ENCODE measurements at places on chromosomes 6 and 20.

GRCh38 chr6:72552938-72553337 is 68.9 kb upstream of the KCNQ5 start:
- no peak for DNase-seq

DNA sequence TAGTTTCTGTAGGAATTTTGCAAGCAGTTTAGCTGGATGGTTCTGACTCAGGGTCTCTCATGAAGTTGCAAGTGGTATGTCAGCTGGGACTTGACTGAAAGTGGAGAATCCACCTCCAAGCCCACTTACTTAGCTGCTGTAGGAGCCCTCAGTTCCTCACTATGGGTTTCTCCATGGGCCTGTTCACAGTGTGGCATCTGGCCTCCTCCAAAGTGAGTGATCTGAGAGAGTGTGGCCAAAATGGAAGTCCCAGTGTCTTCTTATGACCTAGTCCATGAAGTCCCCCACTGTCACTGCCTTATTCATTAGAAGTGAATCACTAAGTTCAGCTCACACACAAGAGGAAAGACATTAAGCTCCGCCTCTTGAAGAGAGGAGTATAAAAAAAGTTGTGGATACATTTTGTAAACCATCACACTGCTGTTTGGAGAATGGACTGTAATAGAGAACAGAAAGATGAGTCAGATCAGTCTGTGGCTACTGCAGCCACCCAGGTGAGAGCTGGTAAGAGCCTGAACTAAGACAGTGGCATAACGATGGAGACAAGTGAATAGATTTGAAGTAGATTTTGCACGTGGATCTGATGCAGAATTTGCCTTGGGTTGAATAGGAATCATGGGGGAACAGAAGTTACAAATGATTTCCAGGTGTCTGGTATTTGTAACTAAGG is 4.9 kb upstream of the NELFCD start:
- no peak for DNase-seq

- no peak for DNase-seq
These were observed 49.7 kb upstream of the SNX9 start for GRCh38 chr6:157773248-157773773.

GRCh38 chr6:25286891-25287290 is 7.7 kb downstream of the CARMIL1 start:
- DNase-seq = no peak

GRCh38 chr6:48535582-48536009 is 424.6 kb upstream of the PTCHD4 start:
- DNase-seq = no peak

DNA sequence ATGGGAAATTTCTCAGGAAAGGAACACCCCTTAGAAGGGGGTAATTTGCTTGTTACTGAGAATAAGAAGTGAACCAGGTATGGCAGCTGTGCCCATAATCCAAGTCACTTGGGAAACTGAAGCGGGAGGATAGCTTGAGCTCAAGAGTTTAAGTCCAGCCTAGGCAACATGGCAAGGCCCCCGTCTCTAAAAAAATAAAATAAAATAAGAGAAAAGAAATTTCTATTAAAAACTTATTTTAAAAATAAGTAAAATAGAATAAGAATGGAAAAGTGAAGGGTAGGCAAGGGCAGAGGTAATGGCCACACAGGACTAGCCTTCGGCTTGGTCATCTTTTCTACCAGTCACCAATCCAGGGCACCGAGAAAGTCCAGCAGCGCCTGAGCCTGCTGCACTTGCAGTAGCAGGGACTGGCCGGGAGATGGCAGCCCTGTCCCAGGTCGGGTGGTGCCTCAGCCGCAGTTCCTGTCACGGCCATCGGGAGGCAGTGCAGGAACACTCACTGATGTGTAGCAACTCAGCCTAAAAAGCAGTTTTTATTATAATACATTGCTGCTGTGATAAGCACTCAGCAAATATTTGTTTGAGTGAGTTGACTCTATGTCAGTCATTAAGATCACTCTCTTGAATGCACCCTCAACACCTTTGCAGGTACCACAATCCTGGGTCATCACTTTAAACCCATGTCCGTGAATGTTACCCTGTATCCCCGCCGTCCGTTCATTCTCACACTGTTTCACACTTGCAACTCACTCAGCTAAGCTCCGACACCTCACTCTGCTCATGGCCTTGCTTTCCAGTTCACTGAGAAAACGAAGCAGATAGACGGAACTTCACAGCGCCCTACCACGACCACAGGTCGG is 23.2 kb upstream of the GCM1 start:
- DNase-seq = peak; percentile 78

DNA sequence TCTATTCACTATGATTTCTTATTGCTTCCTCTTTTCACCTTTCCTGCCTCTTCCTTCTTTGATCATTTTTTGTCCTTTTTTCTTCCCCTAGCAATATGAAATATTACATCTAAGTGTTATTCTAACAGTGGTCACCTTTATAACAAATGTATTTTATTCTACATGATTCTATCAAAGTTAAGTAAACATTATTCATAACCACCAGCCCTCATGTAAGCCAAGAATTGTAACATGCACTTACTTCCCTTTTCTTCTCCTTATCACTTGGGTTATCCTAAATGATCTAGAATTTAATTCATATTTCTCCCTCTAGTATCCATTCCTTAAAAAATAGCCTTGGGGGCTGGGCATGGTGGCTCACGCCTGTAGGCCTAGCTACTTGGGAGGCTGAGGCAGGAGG is 88.3 kb upstream of the SLC22A23 start:
- no peak for DNase-seq

GRCh38 chr6:153862927-153863326 is 176.1 kb upstream of the OPRM1 start:
- no peak for DNase-seq

DNA sequence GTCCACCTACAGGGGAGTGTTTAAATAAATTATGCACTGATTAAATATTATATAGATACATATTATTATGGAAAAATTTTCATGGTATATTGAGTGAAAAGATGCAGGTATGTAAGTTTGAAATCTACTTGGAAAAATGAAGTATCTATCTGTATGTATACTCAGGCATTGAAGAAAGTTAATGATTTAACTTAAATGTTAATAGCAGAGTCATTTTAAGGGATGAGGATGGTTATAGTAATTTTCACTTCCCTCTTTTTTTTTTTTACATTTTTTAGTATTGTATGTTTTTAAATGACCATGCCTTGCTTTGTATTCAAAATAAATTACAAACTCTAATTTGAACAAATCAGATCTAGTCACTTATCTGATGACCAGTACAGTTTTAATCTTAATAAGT is 43.2 kb upstream of the NOTCH4 start:
- no peak for DNase-seq

DNA sequence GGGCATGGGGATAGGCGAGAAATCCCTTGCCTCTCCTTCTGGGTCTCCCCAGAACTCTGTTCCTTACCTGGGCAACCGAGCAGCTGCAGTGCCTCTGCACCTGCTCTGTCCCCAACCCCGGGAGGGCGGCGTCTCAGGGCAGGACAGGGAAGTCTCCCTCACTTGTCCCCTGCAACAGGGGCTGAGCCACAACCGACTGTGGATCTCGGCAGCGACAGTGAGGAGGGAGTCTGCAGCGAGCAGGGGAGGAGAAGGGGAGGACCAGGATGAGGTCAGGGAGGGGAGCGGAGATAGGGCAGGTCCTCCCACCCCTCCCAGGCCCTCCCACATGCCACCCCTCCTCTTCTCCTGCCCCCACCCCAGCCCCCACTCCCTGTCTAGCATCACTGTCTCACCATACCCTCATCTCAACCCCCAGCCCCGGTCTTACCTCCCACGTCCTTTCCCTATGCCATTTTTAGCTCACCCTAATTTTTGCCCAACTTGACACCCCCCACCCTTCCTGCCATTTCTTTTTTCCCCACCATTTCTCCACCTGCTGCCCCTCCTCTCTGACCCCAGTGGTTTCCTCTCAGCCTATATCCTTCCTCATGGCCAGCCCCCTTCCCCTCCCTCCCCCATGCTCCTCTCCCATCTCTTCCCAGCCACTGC is at the start of gene TNXB:
TSS of gene TNXB (minus strand) at position 225 of the 651 bp plus-strand sequence. CDS start 11,140 bp downstream, outside the sequence.
- DNase-seq = no peak

- no peak for DNase-seq
These were observed 80.3 kb upstream of the CNKSR3 start for GRCh38 chr6:154590756-154591155.

GRCh38 chr6:1382331-1382882 is 7.0 kb upstream of the FOXF2 start:
- no peak for DNase-seq

GRCh38 chr20:26209171-26209941 is 512.7 kb upstream of the ZNF337 start:
- no peak for DNase-seq

DNA sequence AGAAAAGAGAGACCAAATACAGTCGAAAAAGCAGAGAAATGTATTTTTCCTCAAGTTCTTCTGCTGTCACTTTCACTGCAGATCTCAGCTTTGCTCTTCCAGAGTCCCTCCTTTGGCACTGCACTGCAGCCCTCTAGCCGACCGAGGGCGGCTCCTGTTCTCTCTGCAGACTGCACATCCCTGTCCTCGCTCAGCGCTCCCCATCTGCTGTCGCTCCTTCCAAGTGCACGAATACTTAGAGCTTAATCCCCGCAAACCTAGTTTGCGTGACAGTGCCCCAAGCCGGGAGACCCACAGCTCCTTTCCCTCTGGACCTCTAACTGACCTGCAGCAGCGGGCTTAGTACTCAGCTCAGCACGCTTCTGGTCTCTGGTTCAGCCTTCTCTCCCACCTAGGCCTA is 15.2 kb downstream of the RPP21 start:
- DNase-seq = no peak

DNA sequence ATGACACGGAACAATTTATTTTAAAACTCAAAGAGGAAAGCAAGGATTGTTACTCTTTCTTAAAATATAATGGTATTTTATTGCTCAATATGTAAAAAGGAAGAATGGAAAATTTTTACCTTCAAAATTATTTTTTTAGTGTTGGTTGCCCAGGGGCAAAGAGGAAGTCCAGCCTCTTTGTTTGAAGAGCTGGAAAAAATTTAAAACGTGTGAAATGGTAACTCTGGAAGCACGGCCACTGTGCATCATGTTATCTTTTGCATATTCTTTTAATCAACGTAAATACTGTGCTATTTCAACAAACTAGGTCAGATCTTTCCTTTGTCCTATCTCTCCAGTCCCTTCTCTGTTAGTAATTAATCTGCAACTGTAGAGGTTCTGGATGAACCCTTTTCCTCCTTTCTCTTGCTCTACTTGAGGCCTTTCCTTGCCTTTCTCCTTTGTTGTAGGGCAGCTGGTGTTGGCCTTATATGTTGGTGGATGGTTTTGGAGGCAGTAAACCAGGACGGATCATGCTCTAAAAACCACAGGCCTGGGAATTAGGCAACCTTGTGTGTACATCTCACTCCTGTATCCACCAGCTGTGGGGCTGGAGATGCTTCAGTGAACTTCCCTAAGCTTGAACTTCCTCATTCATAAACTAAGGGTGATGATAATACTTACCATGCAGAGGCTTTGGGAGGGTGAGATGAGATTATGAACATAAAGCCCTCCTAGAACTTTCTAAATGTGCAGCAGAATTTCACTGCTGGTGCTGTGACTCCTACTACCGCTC is 143.3 kb downstream of the PRL start:
- no peak for DNase-seq

DNA sequence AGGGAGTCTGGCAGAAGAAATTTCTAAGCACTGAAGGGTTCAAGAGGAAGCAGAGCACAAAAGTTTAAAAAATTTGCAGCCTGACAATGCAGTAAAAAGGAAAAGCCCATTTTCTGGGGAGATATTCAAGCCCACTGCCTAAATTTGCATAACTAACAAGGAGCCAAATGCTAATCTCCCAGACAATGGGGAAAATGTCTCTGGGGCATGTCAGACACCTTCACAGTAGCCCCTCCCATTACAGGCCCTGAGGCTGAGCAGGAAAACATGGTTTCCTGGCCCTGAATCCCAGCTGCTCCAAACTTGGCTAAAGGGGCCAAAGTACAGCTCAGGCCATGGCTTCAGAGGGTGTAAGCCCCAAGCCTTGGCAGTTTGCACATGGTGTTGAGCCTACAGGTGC is 908.5 kb upstream of the MANEA start:
- DNase-seq = no peak

- DNase-seq = no peak
These were observed 44.6 kb upstream of the AGPAT4 start for GRCh38 chr6:161318456-161318855.

DNA sequence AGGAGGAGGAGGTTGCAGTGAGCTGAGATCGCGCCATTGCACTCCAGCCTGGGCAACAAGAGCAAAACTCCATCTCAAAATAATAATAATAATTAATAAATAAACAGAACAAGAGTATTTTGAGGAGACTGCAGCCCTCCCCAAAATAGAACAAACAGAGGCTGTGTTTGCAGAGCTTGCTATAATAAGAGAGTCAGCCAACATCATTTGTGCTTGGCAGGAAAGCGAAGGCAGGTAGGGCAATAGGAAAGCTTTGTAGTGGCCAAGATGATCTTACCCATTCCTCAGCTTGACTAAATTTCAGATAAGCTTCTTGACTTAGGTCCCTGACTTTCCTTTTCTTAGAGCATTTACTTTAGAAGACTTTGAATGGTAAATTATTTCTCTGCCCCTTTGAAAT is 6.7 kb downstream of the C6orf141 start:
- no peak for DNase-seq

DNA sequence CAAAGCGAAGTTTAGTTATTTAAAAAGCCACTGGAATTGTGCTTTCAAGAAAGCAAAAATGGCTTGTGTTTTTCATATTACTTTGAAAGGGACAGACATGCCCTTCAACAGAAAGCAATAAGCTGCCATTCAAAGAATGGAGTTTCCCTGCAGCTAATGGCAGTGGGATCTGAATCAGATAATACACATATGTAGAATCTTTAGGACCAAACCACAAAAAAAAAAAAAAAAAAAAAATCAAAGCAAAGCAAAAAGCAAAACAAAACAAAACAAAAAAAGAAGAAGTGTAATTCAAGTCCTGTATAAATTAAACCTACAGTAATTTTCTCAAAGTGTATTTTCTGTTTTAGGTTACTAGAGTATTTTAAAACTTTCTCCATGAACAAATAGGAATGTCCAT is 63.6 kb upstream of the ZNF217 start:
- DNase-seq = no peak

GRCh38 chr6:5524110-5524509 is 262.8 kb downstream of the FARS2 start:
- DNase-seq = no peak

- no peak for DNase-seq
These were observed 15.2 kb downstream of the CTCFL start for GRCh38 chr20:57509665-57510237.

GRCh38 chr20:12891643-12892042 is 117.1 kb upstream of the SPTLC3 start:
- no peak for DNase-seq

DNA sequence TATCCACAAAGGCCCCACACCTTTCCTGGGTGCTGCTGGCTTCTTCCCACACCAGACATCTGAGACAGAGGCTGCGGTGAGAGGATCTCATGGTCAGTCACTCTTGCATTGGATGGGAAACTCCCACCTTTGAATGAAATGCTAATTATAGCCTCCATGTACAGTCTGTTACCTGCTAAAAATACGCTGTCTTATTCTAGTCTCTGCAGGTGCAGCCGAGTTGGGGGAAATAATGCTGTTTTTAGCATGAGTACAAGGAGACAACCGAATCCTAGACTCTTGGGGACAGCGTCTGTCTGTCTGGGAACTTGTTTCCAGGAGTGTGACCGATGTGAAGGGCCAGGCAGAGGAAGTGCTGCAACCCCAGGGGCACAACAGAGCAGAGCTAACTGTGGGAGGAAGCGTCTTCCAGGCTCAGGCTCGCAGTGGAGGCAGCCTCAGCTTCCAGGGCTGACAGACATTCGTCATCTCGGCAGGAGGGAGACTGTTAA is 286.2 kb downstream of the PREX1 start:
- DNase-seq = no peak
